Cerebellar cortex (tissue), 1 donor: ENCODE measurements at places on chromosomes 1 and 21.
A peak's percentile ranks its signal among the peaks of the same experiment; 100 is the strongest.

- peak; percentile 95 for DNase-seq
These were observed 12.3 kb downstream of the CLCNKB start for GRCh38 chr1:16055613-16056520.

DNA sequence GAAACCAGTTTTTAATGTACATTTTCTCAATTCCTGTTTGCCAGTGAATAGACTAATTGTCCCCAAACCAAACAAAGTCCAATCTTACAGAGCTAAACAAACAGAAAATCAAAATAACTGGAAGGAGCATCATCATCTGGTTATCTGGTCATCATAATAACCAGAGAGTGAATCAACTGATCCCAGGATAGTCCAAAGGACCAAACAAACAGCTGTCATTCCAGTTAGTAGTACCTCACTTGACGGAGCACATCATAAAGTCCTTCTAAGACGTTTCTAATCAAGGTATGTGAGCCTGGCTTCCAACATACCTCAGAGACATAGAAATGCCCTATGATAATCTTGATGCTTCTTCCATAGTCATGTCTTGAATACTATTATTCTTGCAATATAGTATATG, 240.5 kb downstream of the LTN1 start:
- DNase-seq: no peak

GRCh38 chr1:160658814-160659193, 12.0 kb upstream of the SLAMF1 start:
- no peak for DNase-seq

DNA sequence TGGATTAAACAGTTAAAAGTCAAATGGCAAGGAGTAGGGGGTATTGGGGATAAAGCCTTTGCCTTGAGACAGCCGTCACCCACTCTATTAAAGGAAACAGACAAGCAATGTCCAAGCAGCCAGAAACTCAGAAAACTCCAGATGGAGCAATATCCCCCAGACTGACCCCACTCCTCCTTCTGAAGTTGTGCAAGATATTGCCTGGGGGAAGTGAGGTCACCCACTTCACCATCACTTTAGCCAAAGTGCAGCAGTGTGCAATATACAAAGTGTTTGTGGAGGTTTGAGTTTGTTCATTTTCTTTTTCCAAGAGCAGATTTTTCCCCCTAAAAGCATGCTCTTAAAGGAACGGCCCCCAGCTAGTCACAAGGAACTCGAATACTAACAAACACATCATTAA, 125.1 kb downstream of the ETS2 start:
- no peak for DNase-seq

GRCh38 chr1:236952246-236953003, 51.8 kb downstream of the MT1HL1 start:
- DNase-seq: peak; percentile 60

DNA sequence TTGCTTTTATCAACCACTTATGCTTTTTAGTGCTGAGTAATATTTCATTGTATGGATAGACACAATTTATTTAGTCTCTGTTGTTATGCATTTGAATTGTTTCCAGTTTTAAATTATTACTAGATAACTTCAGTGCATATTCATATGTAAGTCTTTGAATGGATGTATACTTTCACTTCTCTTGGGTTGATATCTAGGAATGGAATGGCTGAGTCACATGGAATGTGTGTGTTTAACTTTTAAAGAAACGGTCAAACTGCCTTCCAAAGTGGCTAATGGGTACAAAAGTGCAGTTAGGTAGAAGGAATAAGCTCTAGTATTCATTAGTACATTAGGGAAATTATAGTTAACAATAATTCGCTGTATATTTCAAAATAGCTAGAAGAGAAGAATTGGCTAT, 82.4 kb downstream of the NPHS2 start:
- no peak for DNase-seq

DNA sequence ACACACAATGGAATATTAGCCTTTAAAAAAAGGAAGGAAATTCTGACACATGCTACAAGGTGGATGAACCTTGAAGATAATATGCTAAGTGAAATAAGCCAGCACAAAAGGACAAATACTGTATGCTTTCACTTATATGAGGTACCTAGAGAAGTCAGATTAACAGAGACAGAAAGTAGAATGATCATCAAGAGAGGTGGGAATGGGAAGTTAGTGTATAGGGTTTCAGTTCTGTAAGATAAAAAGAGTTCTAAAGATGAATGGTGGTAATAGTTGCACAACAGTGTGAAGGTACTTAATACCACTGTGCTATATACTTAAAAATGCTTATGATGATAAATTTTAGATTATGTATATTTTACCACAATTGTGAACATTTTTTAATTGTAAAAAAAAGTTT, 7.2 kb downstream of the RPAP2 start:
- no peak for DNase-seq

DNA sequence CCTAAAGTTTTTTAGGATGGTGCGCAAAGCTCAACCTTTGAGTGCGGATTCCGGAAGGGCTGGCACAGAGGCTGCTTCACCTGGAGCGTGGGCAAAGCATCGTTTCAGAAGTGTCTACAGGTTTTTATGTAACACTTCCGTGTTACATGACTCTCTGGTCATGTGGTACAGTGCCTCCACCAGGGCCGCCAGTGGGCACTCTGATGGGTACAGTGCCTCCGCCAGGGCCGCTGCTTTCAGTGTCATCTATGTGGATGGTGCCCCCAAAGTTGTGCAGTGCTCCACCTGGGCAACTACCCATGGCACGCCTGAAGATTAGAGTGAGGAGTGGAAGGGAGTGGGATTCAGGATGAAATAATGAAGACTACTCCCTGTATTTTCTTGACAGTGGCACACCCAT, 101.4 kb upstream of the C1orf174 start:
- DNase-seq: no peak

- DNase-seq: no peak
These were observed 22.8 kb downstream of the PRPF38A start for GRCh38 chr1:52427152-52427551.

GRCh38 chr1:204130981-204131892, 20.6 kb downstream of the ETNK2 start:
- no peak for DNase-seq

DNA sequence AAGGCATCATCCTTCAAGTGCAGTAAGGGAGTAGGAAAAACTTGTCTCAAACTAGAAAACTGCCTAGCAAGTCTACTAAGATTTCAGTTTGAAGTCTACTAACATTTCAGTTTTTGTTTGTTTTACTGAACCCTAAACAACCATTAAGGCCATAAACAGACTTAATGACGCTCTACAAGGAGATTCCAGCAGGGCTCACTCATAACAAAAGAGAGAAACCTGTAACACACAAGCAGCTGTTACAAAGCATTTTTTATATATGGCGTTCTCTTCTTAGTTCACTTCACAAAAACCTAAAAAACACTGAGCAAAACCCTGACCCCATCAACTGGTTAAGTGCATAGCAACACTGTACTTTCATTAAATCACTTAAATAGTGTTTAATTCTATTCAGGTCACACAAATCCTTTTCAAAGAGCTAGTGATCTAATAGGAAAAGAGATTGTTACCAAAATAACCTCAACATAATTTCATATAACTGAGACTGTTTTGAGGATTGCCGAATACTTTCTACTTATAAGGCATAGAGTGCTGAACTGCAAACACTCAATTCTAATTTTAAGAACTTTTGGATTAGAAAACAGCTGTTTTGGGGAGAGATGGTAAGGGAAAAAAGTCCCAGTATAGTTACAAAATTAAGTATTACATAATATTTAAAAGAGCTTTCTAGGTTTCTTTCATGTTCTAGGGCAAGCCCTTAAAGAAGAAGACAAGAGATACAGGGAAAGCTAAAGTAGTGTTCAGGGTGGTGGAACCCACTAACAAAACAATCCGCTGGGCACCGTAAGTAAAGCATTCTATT, 1.4 kb downstream of the B3GALNT2 start:
- DNase-seq: peak; percentile 16

DNA sequence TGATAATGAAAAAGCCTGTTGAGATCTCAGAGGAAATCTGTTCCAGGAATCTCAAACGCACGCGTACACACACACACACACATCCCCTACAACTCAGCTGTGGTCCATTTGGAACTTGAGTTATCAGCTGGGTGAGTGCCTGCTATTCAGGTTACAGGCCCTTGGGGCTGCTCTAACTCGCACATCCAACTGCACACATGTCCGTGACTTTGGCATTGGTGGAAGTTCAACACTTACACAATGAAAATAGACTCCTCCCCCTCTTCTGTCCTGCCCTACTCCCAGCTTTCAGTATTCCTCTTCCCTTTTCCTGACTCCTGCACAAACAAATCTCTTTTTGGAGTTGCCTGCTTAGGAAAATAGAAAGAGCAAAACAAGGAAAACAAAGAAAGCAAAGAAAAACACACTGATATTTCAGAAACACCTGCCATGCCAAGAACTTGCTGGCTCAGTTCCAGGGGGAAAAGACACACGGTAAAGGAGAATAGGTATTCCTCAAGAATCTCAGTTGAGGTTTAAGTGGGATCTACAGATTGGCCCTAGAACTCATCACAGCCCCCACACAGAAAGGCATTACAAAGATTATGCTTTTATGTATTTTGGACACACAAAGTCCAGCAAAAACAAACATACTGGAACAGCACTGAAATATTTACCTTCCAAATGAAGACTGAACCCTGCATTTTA, 140.9 kb downstream of the TGFBR3 start:
- DNase-seq: no peak

DNA sequence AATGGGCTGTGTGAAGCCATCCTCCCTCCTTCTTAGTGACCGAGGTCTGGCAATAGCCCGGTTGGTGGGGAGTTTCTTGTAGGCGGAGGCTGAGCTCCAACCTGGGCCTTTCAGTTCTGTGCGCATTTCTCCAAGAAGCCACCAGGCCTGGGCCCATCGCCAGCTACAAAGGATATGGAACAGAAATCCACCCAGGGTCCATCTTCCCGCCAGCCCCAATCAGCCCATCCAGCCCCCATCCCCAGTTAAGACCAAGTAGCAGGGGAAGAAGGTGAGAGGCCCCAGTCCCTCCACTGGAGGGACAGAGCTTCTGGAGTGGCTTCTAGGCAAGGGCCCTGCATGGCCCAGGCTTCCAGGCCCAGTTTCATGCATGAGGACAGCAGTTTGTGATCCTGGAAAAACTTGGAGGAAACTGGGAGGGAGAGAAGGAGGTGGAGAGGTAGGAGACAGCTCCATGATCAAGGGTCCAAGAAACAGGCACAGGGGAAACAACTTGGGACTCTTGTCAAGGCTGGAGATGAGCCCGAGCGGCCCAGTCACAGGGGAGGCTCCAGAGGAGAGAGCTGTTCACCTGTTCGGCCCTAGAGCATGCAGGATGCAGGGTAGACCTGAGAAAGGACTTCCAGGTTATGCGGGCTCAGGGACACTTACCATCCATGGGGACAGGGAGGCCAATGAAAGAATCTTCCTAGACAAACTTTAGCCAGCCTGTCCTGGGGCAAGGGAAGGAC, 261.2 kb downstream of the PTPRU start:
- no peak for DNase-seq

GRCh38 chr1:53600001-53600400, 139.0 kb downstream of the GLIS1 start:
- DNase-seq: no peak
